ENCODE measurements at places on chromosomes 6 and 20.

DNA sequence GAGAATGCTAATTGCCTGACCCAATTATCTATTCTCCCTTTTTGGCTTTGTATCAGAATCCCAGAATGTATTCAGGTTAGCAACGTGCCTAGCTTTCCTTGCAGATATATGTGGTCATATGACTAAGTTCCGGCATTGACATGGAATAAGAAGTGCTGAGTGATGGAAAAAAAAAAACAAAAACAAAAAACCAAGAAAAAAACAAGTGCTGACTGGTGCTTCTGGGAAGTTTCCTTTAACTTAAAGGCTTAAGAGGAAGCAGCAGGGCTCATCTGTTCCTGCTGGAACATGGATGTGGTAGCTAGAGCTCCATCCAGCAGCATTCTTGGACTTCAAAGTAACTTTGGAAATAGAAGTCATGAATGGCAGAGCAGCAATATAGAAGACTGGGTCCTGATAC, 10.4 kb upstream of the RPF2 start:
- DNase-seq = no peak

GRCh38 chr6:169249057-169249456, 4.6 kb downstream of the THBS2 start:
- no peak for DNase-seq

GRCh38 chr6:91213229-91213901, 626.5 kb upstream of the MAP3K7 start:
- no peak for DNase-seq

GRCh38 chr20:16596991-16597390, 23.7 kb upstream of the KIF16B start:
- no peak for DNase-seq

DNA sequence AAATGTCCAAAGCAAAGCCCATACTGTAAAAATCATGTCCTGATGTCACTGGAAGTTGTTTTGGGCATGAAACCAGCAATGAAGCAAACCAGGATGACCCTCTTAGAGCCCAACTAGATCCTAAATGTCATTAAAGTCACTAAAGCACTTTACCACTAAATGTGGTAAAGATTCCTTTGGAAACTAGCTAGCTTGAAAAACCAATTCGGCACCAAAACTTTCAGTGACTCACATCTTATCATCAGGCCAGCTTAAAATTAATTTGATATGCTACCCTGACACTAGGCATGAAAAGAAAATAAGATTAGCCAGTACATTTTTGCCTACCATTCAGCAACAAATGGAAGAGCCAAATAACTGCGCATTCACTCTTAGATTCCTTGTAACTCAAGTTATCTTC, 145.8 kb downstream of the PACRG start:
- DNase-seq = no peak

GRCh38 chr6:155491421-155491820, 35.8 kb upstream of the NOX3 start:
- no peak for DNase-seq

- DNase-seq = no peak
Measured at GRCh38 chr6:142853244-142854180, 91.5 kb downstream of the HIVEP2 start.

GRCh38 chr6:141618180-141618581, 514.5 kb upstream of the GJE1 start:
- DNase-seq = no peak

DNA sequence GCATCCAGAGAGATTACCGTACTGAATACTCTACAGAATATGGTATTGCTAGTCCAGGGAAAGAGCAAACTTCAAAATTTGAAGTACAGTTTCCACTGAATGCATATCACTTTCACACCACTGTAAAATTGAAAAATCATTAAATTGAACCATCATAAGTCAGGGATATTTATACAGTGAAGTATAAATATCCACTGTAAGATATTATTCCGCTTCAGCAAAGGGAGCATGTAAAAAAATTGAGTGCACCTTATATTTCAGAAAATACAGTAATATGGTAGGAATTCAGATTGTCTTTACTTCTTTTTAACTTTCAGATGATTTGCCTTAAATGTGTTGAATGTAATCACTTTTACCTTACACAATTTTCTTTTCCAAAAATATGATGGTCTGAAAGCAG, 60.9 kb upstream of the TXNDC5 start:
- no peak for DNase-seq

DNA sequence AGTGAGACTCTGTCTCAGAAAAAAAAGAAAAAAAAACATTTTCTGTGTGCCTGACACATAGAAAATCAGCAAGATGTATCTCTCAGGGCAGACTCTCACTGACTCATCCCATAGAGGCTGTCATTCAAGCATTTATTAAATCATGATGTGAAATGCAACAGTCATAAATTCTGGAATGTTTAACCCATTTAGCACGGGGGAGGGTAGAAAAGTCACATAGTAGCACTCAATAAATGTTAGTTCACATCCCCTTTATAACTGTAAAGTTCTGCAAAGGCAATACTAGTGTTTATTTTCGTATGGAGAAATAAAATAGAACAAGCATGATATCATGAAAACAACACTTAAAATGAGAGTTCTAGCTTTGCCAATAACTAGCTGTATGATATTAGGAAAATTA, 15.5 kb upstream of the CARMIL1 start:
- no peak for DNase-seq

DNA sequence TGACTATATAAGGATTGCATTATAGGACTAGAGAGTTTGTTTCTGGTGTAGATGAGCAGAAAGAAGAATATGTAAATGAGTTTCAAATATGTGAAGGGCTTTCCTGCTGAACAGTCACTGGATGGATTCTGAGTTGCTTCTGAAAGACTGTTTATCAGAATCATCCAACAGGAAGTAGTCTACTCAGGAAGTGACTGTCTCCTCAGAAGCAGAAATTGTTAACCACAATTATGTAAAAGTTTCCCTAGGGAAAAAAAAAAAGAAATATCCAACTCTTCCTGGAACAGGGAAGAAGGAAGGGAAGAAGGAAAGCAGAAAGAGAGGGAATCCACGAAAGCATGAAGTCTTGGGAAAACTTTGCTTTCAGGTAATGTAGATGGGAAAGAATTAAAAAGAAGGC, 138.9 kb downstream of the TENT5A start:
- DNase-seq = no peak

- DNase-seq = no peak
Measured at GRCh38 chr20:37007898-37008649, 56.6 kb upstream of the SAMHD1 start.

DNA sequence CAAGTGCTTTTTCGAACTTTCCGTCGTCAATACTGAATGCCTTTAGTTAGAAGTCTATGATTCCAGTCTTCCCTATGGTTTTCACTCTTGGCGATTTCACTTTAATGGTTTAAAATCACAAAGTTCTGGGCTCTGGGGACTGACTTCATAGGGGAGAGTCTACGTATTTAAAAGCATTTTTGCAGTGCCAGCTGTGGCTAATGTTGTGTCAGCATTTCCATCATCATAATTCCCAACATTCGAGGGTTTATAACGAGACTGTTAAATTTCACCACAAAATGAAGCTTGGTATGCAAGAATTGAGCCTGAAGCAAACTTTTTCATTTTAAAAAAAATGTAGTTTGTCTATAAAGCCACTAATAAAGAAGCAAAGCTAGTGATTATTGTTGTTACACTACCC, 242.7 kb downstream of the SOX4 start:
- no peak for DNase-seq

GRCh38 chr20:50304923-50305635, 114.4 kb downstream of the CEBPB start:
- no peak for DNase-seq

- no peak for DNase-seq
Measured at GRCh38 chr20:64131406-64131805, 24.0 kb upstream of the NPBWR2 start.

DNA sequence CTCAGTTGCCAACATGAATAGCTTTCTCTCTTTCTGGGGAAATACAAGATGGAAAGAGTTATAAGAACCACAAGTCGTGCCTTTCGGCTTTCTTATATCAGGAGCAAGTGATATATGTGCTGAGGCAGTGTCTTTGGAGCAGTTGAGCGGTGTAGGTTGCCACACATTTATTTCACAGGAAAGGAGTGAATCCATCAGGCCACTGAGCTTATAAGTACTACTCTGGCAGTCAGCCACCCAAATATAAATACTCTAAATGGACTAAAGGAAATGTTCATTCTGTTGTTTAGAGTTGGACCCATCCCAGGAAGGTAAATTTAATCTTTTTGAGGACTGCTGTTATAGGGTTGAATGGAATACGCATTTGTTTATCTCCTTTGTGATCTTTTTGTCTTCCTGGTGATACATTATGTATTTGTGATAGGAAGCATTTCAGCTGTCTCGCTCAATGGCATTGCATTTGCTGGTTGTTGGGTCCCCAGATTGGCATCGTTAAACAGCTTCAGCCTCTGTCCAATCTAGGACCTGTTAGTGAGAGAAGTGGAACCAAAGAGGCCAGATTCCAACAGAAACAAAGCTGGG, 139.7 kb downstream of the SOBP start:
- no peak for DNase-seq

GRCh38 chr20:61387204-61387953, 135.3 kb downstream of the CDH4 start:
- no peak for DNase-seq

- DNase-seq = no peak
Measured at GRCh38 chr6:162056745-162057144, 670.8 kb downstream of the PRKN start.

DNA sequence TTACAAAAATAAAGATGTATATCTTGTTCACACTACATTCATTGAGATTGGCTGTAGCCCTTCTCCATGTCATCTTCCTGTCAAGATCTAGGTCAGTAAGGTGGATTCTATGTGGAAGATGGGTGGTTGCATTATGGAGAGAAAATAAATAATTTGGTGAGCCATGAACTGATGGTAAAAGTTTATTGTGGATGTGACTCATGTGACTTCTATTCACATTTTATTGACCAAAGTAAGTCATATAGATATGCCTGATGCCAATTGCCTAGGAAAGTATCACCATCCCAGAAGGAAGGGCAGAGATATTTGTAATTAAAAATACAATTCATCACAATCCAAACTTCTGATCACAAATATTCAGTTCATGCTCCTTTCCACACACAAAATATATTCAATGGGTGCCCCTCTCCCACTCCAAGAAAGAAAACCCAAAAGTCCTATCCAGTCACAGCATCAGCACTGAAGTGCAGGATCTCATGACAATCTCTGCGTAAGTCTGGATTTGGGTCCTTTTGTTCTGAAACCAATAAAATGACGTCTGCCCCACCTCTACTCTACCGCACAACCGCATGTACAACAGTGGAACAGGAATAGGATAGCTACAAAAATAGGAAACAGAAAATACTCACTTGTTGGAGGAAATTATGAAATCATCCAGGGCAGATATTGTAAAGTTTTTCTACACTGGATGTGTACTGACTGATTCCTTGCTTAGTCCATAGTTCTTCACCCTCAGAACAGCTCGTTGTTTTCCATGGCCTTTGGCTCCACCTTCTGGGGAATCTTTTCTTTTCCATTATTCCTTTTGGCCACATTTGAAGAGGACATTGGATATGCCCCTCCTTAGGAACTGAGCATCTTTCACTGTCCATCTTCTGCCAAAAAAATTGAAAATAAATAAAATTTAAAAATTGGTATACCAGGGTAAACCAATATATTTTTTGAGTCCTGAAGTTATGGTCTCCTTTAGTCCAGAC, 16.1 kb upstream of the SLC17A3 start:
- peak; percentile 9 for DNase-seq

DNA sequence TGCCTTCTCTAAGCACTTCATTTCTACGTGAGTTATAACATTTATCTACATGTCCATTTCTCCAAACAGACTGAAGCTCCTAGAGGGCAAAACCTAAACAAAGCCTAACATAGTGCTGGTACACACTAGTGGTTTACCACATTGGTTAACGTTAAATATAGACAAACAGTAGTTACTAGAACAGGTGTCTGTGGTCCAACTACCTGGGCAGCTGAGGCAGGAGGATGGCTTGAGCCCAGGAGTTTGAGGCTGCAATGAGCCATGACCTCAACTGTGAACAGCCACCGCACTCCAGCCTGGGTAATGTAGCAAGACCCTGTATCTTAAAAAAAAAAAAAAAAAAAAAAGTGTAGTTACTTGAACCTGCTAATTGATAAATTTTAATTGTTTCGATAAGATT, 26.5 kb downstream of the PTPRK start:
- DNase-seq = no peak

DNA sequence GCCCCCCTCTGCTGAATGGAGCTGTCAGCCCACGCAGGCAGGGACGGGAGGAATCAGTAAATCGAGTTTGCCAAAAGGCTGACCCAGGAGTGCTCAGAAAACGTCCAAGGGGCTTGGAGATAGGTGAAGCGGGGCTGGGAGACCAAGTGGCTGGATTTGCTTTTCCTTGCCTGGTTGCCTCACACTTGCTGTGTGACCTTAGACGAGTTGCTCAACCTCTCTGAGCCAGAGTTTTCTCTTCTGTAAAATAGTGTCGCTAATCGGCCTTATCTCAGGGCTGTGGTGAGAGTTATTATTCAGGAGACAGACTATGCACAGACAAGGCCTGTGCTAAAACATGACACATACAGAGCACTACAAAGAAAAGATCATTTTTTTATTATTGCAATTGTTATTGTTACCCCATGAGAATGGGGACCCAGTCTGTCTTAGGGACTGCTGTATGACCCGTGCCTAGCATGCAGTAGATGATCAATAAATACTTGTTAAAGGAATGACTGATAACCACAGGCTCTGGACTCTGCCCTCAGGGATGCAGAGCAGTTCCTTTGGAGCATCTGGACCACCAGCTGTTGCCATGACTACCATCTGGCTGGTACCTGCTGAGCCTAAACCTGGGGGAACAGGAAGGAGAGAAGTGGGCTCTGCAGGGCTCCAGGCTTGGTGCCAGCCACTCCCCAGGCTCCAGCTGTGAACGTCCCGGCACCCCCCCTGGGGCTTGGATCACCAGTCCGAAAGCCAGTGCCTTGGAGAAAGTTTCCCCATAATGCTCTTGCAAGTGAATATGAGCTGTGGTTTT, 901 bp downstream of the KCNK15 start:
- DNase-seq = no peak

DNA sequence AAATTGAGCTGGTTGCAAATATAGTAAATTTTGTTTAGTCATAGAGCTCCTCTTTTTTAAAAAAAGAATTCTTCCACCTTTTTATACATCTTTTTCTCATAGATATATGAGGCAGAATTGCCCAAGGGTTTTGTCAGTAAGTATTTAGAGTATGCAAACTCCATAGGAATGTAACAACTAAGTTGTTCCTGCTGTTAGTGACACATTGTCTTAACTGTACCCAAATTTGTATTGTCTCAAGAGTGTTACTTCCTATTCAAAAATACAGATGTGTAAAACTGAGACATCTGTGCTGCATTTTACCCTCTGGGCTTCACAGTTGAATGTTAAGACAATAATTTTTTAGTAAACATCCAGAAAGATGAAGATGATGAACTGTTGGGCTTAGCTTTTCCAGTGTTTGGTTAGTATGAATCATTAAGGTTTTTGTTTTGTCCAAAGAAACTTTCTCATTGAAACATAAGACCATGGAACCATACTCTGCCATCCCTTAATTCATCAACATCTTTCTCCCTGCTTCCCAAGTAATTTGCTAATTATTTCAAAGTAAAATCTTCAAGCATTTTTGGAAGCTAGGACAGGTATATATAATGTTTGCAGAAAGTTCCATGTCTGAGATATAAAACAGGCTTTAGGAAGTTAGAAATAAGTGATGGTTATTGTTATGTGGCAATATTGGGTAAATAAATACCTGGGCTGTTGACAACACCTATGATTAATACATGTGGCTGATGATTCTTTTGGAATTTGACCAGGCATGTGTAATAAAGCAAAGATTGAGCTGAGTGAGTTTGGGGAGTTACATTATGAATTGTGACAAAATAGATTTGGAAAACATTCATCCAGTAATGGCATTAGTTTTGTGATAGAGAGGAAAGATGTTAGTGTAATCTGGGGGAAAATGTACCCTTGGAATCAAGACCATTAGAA, 11.2 kb downstream of the OGFRL1 start:
- DNase-seq = no peak
